Sigmoid colon (tissue), 7 donors: ENCODE measurements at places on chromosomes 5 and 9.

DNA sequence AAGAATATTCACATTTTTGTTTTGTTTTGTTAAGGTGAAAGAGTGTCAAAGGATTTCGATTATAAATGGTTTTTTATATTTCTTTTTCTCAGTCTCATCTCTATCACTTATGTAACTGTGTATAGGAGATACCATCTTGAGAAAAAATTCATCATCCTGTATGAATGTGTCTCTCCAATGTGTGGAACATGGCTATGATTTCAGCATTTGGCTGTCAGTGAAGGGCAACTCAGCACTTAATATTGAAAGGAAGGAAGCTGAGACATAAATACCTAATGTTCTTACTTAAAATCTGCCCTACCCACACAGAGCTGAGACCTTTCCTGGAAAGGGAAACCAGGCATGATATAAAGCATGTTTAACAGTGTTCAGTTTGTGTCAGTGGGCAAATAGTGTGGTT, 474.2 kb upstream of the RIOK2 start:
- DNase-seq, result no peak

DNA sequence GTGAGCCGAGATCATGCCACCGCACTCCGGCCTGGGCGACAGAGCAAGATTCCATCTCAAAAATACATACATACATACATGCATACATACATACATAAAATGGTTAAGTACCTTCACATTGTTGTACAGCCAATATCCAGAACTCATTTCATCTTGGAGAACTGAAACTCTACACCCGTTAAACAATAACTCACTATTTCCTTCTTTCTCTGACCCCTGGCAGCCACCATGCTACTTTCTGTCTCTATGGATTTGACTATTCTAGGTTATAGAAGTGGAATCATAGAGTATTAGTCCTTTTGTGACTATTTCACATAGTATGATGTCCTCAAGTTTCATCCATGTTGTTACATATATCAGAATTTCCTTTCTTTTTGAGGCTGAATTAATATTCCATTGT, 9.6 kb upstream of the KIF27 start:
- no peak for DNase-seq

DNA sequence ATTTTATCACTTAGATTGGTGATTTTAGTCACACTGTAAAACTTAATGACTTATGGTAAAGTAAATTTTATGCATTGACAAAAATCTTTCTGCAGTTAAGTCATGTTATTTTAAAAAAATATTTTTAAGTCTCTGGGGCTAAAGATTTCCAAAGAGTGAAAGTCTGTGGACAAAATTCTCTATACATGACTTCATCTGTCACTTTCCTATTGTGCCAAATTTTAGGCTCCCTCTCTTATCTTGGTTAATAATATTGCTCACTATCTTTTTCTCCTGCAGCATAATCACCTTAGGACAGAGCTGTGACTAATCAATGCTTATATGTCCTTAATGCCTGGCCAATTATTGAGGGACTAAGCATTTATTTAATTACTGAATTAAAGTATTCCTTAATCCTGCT, 15.2 kb downstream of the LURAP1L start:
- DNase-seq, result no peak

GRCh38 chr5:67166460-67167285, 29.9 kb downstream of the CD180 start:
- DNase-seq, result peak; percentile 70

- peak; percentile 79 for DNase-seq
These were observed 259.1 kb downstream of the SYK start for GRCh38 chr9:91060520-91061343.

- DNase-seq, result peak; percentile 72
These were observed 163.4 kb downstream of the GHR start for GRCh38 chr5:42586625-42587024.

DNA sequence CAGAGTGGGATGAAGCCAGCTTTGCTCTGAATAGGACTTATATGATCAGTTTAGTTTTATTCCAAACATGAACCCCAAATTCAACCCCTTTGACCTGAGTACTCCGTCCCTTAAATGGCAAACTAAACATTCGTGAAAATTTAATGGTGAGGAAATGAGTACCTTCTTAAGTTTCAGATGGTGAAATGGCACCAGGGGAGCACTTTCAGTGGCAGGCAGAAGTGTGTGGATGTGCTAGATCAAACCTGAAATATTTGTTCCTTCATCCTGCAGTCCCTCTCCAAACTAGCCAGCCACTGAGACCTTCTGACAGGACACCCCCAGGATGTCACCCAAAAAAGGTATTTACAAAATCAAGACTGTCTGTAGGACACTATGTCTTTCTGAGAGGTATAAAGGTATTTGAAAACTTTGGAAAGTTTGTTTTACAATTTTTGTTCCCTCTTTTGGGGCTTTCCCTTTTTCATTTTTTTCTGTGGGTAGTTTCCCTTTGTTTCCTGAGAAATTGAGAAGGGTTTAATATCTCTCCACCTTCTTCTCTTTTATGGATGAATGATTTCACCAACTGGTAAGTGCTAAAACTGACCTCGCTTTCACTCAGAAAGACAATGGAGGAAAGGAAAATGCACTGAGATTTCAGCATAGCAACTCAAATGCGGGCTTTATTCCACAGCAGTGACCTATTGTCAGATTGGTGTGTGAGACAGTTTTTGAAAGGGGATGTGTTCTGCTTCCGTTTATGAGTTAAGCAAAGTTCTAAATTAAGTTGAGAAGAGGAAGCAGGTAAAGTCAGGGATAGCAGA, 127.1 kb downstream of the TMC1 start:
- no peak for DNase-seq

DNA sequence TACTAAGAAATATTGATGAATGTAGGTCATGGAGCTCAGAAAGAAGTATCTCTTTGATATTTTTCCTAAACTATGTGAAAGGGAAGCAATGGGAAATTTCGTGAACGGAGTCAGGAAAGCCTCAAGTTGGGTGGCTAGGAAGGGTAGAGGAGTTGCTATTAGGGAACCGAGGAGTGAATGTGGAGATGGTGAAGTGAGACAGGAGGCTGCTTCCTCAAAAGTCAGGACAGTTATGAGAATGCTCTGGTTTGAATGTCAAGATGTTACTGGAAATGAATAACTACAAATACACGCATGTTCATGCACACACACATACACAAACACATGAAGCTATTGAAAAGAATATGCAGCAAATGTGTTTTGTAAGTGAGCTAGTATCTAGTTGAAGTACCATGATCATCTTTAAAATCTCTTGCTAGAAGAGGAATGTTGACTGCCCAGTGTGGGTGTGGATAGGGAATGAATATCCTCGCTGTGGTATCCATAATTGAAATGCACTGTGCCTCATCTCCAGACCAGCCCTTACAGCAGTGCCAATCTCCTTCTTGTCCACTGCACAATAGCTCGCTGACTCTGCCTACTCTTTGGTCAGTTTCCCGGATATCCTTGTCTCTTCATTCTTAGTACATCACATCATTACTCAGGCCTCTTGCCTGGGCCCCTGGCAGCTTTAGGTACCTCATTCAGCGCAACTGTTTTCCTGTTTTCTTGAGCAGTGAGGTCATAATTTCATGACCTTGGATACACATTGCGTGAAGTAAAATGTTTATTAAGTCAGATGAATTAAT, 21.9 kb upstream of the PDCD1LG2 start:
- no peak for DNase-seq

DNA sequence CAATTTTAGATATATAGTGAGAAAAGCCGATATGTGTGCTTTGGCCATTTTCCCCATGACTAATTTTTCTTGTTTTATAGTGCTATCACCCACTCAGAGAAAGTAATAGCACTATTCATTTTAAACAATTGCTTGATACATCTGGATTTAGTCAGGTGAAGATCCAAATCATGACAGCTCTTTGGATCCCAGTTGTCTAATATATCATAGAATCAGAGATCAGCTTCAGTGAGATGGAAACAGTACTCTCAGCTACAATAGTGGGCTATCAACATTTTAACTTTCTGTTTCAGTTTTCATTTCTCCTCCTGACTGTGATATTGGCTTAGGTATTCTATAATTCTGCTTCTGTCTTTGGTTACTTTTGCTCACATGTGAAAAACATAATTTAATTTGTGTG, 38.7 kb downstream of the VCAN start:
- no peak for DNase-seq

DNA sequence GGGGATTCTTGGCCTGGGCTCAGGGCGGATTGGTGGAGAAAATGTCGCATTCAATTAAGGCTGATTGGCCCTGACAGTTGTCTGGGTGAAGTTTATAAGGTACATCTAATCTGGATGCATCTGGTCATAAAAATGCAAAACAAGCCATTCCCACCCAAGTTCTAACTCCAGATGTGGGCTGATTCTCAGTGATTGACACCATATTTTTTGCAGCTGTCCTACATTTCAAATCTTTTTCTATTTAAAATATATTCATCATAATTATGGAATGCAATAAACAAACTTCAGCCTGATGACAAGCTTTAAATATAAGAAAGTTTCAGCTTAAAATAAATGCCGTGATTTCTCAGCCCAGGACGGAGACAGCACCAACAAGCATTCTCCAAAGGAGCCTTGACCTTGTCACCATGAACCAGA, 146.4 kb upstream of the SMIM23 start:
- DNase-seq, result no peak

- no peak for DNase-seq
These were observed 63.6 kb downstream of the SUSD1 start for GRCh38 chr9:112111461-112111860.

- DNase-seq, result no peak
These were observed 249.6 kb downstream of the IZUMO3 start for GRCh38 chr9:24296124-24296523.

DNA sequence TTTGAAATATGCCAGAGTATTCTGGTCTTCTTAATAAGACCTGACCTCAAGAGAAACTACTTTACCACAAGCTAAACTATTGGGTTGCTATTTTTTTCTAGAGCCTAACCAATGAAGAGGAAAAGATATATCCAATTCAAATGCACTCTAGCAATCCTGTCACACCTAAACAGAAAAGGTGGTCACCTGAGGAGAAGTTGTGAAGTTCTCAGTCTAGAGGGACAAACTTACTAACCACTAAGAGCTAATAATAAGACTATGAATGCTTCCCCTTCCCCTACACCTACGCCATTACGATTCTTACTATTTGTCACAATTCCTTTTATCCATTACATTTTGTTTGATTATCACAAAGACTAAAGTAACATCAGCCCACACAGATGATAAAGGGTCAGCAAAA, 29.7 kb downstream of the RLN2 start:
- DNase-seq, result no peak

- DNase-seq, result no peak
These were observed 1452.2 kb upstream of the ACO1 start for GRCh38 chr9:30932226-30932625.

DNA sequence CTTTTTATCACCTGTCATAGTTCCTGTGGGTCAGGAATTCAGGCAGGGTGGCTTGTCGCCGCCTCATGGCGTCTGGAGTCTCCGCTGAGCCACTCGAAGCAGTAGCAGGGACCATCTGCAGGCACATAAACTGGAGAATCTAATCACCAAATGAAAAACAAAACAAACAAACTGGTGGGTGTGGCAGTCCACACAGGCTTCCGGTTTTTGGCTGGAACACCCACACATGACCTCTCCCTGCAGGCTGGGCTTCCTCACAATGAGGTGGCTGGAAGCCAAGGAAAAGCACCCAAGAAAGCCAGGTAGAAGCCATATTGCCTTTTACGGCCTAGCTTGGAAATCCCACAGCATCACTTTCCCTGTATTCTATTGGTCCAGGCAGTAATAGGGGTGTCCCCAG, 197.0 kb downstream of the SYK start:
- no peak for DNase-seq

DNA sequence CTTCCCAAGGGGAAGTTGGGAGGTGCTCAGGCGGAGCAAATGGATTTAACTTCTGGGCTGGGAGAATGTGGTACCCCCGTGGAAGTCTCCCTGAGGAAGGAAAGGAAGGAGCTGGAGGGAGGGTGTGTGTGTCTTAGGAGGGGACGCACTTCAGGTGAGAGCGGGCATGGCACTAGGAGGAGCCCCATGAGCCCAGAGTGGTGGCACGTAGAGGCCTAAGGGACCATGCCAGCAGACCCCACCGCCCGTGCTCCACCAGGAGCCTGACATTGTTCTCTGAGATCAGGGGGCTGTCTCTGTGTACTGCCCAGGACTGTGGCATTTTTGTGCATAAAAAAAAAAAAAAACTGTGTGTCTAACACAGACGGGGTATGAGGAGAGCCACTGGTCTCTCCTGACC, 18.5 kb upstream of the AHRR start:
- DNase-seq, result peak; percentile 43

- no peak for DNase-seq
These were observed 13.8 kb downstream of the WHRN start for GRCh38 chr9:114491430-114492003.

GRCh38 chr9:95938724-95939123, 63.2 kb downstream of the ERCC6L2 start:
- no peak for DNase-seq

- DNase-seq, result no peak
These were observed 385.1 kb downstream of the SEMA5A start for GRCh38 chr5:9160747-9161146.

- DNase-seq, result no peak
These were observed 289.6 kb downstream of the KIF4B start for GRCh38 chr5:155303120-155303519.

GRCh38 chr5:158832096-158832685, 267.5 kb downstream of the EBF1 start:
- no peak for DNase-seq

- no peak for DNase-seq
These were observed 2.3 kb downstream of the MEGF9 start for GRCh38 chr9:120711841-120712538.

- DNase-seq, result no peak
These were observed 12.9 kb upstream of the RHOBTB3 start for GRCh38 chr5:95718203-95718602.

DNA sequence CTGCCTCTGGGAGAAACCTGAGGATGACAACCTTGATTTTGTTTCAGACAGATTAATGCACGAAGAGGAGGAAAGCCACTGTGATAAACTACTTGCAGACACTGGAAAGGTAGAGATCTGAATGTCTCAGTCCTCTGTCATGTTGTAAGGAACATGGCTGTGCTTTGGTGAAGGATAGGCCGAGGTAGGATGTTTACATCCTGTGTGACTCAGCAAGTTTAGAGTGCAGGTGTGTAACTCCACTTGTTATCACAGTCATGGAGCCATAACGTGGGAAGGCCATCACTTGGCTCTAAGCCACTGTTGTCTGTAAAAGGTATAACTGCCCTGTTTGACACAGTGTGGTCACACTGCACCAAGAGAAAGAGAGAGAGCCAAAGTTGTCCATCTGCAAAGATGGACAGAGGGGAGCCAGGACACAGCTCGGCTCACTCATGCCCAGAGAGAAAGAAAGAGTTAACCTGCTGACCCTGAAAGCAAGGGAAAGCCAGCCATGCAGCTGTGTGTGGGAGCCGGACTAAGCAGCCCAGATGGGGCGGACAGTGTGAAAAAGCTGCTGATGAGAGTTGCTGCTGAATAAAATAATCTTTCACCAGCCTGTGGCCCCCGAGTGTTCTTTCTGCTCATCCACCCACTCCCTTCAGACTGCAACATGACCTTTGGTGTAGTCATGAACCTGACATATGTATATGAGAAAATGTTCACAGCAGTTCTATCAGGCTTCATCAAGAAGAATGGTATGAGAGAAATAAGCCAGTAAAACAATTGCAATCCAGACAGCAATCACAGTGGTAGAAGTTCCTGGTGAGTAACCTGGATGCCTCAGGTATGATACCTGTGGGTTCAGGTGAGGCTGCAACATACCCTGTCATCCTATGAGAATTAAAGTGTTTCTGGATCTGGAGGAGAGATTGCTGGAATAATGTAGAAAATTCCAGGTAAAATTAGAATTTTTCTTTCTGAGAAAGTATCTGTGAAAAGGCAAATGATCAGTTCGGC, 115.9 kb downstream of the TARS1 start:
- DNase-seq, result no peak
